ENCODE measurements at places on chromosomes 12 and 14.
A peak's percentile ranks its signal among the peaks of the same experiment; 100 is the strongest.

GRCh38 chr12:79557690-79558315 is 133.0 kb downstream of the PAWR start:
- no peak for DNase-seq

DNA sequence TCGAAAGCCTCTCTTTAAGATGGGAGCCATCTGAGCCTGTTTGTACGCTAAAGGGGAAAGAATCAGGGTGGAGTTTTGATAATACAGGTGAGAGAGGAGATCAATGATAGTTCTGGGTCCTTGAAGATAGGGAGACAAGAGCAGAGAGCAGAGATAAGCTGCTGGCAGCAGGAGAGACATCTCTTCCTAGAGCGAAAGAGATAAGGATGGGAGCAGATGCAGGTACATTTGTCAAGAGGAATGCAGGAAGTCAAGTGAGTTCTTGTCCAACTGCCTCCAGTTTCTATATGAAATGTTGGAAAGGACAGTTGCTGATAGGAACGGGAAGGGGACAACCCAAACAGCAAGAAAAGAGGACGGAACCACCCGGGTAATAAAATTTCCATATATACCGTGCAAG is 24.7 kb upstream of the HIF1A start:
- DNase-seq = no peak

DNA sequence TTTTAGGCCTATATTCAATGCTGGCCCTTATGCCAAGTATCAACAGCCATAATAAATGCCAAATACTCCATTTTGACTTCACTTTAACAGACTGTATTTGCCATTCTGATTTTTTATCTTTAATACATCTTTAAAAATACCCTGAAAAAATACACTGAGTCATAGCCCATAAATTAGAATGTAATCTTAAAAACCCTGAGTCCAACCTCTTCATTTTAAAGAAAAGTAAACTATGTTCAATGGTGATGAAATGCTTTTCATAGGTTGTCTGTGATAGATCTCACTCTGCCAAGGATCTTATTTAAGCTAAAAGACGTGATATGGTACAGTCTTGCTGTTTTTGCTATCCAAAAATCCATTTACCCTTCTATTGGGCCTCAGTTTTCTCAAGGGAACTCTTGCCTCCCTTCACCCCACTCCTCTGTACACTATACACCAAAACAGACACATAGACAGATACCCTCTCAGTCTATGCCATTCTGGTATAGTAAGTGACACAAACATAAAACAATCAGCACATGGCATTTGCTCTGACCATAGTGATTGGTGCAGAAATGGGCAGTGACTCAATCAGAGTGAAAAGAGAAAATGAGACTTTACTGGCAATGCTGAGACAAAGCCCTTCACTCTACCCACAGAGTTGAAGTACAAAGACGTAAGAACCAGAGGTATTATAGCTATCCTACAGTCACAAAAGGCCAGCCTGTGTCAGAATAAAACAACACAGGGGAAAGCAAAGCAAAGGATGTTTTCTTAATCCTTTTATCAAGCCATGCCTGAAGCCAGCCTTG is 49.1 kb downstream of the BTG1 start:
- no peak for DNase-seq

GRCh38 chr12:126204326-126204725 is 1139.1 kb downstream of the AACS start:
- DNase-seq = no peak

- no peak for DNase-seq
Observed at GRCh38 chr14:75946785-75947184, 35.0 kb downstream of the TGFB3 start.

- DNase-seq = no peak
Observed at GRCh38 chr12:92639017-92639416, 63.8 kb upstream of the PLEKHG7 start.

DNA sequence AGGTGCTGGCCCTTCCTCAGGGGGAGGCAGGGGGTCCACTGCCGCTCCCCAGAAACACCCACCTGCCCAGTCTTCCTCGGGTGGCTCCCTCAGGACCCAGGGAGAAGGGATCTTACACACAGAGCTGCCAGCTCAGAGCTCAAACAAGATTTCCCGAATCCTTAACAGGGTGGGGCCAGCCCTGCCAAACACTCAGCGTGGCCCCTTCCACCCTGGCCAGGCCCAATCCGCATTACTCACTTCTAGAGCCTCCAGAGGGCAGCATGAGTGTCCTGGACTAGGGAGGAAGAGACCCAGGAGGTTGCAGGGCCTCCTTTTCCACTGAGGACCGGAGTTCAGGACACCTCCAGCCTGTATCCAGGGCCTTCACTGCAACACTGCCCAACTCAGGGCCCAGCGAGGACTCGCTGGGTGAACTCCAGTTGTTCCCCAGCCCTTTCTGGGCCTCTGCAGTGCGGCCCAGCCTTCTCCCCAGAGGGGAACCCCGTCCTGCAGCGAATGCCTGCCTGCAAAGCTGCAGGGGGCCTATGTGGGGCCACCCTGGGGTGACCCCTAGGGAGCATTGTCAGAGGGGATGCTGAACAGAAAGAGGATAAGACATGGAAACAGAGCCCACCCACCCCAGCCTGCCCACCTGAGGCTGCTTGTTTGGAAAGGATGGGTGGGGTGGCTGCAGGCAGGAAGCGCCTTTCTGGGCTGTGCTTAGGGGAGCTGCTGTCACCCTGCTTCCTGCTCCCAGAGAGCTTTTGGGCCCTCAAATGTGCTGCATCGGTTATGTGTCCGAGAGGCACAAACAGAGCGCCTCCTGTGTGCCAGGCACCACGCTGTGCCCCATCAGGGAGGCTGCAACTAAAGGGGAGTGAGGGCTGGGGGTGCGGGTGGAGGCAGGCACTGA is 43.8 kb downstream of the CCNK start:
- DNase-seq = peak; percentile 54

DNA sequence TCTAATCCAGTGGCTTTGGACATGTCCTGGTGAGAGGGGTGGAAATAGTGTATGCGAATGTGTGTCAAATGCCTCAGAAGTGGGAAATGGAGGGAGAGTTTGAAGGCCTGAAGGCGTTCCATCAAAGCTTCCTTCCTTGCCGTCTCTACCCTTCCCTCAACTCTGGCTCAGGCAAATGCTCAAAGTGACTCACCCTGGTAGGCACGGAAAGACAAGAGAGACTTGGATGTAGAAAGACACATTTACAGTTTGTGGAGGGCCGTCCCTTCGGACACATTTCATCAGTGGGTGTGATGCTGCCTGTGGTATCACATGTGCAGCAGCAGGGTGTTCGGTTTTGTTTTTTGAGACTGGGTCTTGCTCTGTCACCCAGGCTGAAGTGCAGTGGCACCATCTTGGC is 36.7 kb downstream of the CHST11 start:
- no peak for DNase-seq

GRCh38 chr14:20697273-20698017 is 8.9 kb downstream of the ANG start:
- DNase-seq = peak; percentile 80

DNA sequence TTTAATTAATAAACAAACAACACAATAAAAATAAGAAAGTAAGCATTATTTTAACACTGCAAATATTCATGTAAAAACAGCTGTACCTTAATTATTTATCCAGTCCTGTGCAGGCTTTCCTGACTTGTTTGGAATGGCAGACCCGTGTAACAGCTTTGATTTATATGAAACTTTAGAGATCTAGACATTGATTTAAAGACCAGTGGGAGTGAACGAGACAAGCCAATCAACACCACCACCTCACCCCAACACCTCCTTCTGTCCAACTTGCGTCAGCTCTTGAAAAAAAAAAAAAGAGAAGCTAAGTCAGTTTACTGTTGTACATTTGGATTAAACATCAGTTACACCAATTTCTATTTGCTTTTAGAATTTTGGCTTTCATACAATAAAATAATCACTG is 22.3 kb downstream of the SLC38A4 start:
- DNase-seq = no peak

GRCh38 chr14:20757965-20758364 is 10.2 kb upstream of the EDDM3B start:
- DNase-seq = peak; percentile 65

DNA sequence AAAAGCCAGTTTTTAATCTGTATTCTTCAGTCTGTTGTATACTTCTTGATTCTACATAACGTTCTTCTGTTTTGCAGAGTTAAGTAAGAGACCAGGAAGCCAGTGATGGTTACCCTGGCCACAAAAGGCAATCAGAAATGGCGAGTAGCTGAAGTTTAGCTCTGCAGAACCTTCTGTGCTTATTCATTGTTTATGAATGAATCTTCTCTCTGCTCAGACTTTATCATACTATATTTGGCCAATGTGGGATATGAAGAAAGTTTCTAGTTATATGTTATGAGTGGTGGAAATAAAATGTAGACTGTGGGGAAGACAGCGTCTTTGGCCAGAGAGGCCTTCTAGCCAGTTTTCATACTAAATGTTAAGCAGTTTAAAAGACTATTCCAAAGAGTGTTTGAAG is 249.9 kb upstream of the RGS6 start:
- DNase-seq = no peak

DNA sequence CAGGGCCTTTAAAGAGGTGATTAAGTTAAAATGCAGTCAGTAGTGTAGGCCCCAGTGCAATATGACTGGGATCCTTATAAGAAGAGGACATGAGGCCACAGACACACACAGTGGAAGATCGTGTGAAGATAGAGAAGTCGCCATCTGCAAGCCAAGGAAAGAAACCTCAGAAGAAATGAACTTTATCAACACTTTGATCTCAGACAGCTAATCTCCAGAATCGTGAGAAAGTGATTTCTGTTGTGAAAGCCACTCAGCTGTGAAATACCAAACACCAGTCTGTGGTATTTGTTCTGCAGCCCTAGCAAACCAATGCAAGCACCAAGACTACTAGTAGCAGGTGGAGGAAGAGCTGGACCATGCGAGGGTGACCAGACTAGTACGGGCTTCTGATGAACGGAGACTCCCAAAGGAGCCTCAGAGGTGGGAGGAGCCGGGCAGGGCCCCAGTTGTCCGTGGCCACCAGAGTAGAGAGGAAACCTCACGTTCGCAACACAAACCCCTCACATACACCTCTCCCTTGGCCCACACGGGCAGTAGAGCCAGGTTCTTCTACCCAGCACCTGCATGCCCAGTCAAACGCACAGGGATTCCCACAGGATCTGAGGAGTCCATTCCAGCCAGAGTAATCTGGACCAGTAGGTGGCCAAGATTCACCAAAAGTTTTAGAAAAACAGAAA is 243.0 kb downstream of the TTC8 start:
- DNase-seq = no peak

- no peak for DNase-seq
Observed at GRCh38 chr12:60172266-60173211, 576.7 kb downstream of the SLC16A7 start.

DNA sequence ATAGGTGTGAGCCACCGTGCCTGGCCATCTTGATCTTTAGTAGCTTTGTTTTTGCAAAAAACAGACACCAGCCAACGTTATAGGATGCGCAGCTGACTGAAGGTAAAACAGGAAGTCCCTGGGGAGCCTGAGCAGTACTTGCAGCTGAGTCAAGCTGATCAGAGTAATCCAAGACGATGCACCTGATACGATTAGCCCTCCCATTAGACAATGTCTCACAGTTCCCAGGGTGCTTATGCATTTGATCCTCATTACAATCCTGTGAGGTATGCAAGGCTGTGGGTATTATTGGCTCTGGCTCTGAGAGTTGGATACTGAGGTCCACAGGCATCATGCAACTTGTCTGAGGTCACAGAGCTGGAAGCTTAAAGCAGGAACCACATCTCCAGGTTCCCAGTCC is 8.1 kb downstream of the KRT18 start:
- no peak for DNase-seq

DNA sequence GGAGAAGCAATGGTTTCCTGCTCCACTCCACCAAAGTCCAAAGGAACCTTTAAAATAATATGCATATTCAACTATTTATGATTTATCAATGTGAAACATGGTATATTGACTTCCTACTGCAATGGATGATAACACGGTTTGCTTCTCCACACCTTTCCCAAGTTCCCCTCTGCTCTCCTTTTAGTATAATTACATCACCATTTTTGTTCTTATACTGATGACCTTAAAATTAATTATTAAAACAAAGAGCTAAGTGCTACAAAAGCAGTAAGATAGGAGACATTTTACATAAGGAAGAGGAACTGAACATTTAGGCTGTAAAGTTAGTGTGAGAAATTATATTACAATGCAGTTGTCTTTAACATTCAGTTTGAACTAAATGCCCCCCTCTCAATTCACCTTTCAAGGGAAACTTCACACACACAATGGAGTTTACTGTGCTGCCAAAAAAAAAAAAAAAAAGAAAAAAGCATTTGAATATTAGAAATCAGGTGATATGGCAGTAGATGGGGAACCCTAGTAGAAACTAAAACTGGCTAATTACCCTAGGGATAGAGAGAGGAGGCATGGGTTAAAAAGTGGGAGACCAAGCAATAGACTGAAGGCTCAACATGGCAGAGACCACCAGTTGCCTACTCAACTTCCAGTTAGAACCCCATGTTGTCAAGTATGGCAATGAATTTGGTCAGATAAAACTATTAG is 37.1 kb upstream of the STK38L start:
- no peak for DNase-seq

DNA sequence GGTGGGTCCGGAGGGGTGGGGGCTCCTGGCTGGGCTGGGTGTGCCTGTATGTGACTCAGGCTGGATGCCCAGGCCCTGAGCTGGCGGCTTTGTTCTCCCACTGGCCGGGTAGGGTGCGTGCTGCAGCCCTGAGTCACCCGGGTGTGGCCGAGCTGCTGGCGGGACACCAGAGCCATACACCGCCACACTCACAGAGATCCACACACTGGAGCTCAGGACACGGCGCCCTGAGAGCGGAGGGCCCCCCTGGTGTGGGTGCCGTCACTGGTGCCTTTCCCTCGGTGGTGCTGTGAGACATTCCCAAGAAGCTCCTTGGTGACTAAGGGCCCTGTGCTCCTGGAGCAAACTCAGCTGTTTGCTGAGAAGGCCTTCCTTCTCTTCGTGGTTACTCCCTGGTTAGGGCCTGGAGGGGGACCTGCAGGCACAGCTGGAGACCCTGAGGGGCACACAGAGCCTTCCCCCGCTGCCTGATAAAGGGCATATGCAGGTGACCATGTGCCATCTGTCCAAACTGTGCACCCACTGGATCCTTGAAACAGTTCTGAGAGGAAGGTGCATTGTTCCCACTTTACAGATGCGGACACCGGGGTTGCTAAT is 44.3 kb downstream of the KRT80 start:
- DNase-seq = peak; percentile 95

- DNase-seq = no peak
Observed at GRCh38 chr14:37618498-37619028, 23.1 kb downstream of the TTC6 start.

DNA sequence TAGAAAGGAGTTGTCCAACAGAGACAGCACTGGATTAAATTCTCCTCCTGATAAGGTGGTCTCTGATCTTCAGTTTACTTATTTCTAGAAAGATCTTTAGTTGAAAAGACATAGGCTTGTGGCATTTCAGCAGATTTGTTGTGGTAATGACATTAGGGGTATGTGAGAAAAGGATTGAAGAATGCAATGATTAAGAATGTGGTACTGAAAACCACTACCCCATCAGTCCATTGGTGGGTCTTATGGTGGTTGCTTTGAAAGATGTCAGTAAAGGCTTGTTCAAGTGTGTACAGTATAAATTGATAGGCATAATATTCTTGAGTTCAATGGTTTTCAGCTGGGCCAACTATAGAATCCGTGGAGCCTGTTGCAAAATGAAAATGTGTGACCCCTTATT is 10.8 kb downstream of the PPFIBP1 start:
- DNase-seq = no peak
